ENCODE measurements at places on chromosomes 7 and 10.

- DNase-seq = no peak
Measured at GRCh38 chr10:125096371-125096770, 64.0 kb downstream of the CTBP2 start.

- no peak for DNase-seq
Measured at GRCh38 chr10:70541736-70542564, 60.6 kb downstream of the PRF1 start.

GRCh38 chr7:88115816-88116215 is 104.0 kb downstream of the SRI start:
- DNase-seq = no peak

DNA sequence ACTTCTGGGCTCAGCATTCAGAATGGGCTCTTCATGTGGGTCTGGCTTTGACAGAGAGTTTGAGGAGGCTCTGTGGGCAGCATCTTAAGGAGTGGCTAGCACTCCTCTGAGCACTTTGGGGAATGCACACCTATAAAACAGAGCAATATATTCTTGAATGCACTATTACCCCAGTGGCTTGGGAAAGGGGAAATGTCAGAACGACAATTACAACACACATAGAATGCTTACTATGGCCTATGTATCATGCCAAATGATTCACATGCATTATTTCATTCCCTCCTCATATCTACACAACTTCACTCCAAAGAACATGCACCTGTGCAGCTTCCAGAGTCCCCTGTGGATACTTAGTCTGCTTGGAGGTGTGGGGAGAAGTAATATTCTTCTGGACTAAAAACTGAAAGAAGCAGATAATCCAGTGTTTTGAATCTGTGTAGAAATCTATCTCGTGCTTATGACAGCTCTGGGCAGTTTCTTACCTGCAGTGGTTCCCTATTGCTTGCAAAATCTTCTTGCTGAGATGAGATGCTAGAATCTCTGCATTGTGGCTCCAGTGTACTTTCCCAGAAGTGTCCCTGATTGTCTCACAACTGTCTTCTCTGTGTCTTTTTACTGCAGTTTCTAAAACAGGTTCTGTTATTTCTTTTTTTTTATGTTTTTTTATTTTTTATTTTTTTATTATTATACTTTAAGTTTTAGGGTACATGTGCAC is 5.5 kb upstream of the MGAM start:
- no peak for DNase-seq

DNA sequence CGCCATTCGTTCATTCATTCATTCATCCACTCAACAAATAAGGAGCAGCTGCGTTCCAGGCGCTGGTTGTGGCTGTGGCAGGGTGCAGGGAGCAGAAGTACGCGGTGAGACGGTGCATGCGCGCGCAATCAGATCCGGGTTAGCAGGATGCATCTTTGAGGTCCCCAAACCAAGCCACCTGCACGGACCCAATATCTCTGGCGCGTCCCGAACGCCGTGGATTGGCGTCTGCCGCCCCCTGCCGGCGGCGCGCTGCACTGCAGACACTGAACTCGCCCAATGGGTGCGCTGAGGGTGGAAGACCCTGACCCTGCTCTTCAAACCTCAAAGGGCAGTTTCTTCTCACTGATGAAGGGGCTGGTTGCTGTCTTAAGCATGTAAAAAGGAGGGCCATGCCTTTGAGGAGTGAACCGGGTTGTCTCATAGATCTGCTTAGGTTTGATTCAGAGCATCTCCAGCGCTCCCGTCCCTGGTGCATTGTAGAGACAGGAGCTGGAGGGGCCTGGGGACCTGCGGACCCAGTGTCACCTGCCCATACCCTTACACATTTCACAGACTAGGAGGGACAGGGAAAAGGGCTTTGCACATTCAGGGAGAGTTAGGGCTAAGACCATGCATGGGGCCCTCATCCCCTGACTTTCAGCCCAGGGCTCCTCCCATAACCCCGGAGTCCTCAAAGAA is 102.5 kb downstream of the RAMP3 start:
- DNase-seq = no peak

GRCh38 chr7:114852293-114852692 is 69.6 kb upstream of the MDFIC start:
- no peak for DNase-seq

DNA sequence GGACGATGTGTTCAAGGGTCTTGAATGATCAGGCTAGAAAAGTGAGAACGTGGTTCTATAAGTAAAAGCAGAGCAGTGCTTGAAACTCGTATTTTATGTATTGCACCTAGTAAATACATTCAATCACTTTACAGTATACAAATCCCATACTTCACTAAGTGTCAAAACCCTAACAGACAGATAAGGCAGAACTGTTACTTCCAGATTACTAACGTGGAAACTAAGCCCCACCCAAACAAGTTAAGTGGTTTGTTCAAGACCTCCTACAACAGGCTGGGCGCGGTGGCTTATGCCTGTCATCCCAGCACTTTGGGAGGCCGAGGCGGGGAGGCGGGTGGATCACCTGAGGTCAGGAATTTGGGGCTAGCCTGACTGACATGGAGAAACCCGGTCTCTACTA is 9.2 kb upstream of the MYO1G start:
- DNase-seq = no peak

DNA sequence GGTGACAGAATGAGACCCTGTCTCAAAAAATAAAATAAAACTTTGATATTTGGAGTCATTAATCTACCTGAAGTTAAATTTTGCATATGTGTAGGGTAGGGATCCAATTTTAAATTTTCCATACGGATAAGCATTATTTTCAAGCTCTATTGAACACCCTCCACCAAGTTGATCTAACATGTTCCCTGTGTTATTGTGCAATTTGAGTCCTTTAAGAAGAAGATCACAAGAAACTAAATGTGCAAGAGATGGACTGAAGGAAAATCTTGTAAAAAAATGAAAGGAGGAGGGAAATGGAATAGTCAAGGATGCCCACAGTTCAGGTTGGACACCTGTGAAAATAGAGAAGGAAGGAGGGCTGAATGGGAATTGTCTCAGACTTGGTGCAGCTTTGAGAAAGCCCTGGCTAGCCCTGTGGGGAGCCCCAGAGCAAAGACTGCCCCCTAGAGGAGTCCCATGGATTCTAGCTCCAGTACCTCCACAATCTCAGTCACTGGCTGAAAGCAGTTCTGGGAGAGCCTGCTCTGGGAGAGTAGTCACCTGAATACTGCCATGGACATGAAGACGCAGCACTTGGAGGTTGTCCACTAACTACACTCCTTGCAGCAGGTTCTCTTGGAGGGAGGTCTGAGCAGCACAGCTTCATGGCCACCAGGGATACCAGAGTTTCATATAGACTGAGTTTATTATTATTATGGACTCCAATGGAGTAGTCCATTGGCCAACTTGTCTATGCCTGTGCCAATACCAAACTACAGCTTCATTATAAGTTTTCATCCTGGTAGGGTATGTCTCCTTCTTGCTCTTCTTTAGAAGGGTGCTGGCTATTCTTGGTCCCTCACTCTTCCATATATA is 5.7 kb upstream of the TIAL1 start:
- DNase-seq = no peak

DNA sequence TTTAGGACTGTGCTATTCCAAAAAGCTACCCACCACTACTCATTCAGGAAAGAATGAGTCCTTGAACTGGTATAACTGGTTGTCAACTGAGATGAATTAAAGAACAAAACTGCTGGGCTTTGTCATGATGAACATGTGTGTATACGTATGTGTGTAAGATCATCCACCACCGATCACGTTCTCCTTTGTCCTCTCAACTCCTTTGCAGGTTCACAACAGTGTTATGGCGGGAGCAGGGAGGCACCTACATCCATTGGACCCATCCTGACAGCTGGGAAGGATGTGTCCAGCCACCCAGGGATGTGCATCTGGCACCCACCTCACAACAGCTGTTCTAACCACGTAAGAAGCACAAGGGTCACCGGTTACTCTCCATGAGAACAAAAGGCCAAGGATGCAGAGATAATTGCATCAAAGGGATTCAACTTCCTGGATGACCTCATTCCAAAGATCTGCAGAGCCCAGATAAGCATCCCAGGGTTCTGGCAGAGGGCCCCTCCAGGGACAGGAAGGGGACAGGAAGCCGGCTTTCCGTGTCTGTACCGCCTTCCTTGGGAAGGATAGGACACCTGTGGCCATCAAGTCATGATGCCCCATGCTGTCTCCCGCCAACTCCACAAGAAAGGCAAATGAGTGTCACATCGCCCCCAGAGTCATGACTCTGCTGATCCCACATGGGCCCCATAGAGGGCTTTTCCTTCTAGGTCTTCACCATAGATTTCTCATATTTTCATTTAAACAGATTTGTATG is 66.1 kb downstream of the STEAP1B start:
- peak; percentile 14 for DNase-seq

GRCh38 chr7:69527706-69528105 is 70.6 kb upstream of the AUTS2 start:
- DNase-seq = no peak

- DNase-seq = no peak
Measured at GRCh38 chr7:44883961-44884620, 1.2 kb downstream of the PURB start.

DNA sequence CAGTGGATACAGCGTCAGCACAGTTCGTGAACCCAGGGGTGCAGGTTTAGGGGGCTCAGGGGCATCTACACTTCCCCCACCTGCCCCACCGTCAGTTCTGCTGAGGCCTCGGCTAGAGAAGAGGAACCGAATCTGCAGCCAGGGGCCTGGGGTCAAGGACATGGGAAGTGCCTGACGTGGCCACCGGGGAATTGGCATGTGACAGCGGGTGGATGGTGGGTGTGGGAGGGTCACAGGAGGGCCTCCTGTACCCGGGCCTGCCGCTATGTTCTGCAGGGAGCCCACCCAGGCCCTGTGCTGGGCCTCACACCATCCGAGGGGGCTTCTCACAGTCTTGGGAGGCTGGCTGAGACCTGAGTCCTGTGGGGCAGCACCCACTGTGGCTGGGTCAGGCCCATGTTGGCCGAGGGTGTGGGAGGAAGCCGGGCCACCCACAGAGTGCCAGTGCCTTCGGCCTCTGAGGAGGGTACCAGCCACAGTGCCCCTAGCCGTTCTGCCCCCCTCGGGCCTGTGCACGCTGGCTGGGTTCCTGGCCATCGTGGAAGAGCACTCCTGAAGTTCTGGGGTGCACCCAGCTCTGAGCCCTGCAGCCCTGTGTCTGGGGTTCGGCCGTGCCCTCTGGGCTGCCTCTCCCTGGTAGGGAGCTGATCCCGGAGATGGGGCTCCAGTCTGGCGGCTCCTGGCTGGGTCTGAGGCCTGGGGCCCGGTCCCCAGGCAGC is 5.9 kb downstream of the TTYH3 start:
- no peak for DNase-seq

GRCh38 chr7:13538669-13539068 is 450.8 kb downstream of the ETV1 start:
- DNase-seq = no peak

- DNase-seq = no peak
Measured at GRCh38 chr10:55822096-55822495, 539.0 kb downstream of the ZWINT start.

- no peak for DNase-seq
Measured at GRCh38 chr10:53744176-53744575, 971.6 kb upstream of the MBL2 start.

DNA sequence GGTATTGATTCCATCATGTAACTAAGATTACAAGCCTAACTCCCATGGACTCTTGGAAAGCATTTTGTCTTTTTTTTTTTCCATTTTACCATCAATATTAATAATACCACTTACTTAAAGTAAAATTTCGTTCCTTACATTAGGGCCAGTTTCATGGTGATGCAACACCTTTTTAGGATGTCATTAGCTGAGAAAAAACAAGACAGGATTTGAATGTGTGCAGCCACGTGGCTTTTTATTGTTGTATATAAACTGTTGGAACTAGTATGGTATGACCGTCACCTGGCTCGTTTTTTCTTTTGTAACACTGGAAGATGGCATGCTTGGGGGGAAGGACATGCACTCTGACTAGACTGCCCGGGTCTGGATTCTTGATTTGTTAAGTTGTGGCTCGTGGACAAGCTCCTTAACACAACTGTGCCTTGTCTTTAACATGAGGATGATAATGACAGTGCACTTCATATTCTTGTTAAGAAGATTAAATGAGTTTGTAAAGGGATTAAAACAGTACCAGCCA is 42.1 kb downstream of the ARHGAP21 start:
- DNase-seq = no peak

DNA sequence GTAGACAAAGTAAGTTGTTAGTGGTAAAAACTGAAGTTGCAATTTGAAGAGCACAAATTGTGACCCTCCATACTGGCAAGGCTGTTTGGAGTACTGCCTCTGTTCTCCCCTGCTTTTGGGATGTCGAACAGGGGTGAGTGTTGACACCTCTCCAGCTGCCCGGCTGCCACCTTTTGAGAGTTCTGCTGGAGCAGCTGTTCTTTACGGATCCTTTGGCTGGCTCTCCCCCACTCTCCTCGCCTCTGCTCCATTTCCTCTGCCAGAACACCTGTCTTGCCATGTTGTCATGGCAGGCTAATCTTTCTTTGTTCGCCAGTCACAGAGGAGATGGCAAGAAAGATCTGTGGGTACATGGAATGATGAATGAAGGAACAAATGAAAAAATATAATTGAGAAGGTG is 34.9 kb downstream of the INSYN2A start:
- DNase-seq = no peak

- DNase-seq = no peak
Measured at GRCh38 chr7:117192108-117192507, 130.8 kb downstream of the WNT2 start.

GRCh38 chr7:99975782-99976521 is at the start of gene AZGP1:
TSS of gene AZGP1 (minus strand) at chr7:99976031. CDS start at chr7:99976020, 11 bp downstream.
- DNase-seq = no peak

DNA sequence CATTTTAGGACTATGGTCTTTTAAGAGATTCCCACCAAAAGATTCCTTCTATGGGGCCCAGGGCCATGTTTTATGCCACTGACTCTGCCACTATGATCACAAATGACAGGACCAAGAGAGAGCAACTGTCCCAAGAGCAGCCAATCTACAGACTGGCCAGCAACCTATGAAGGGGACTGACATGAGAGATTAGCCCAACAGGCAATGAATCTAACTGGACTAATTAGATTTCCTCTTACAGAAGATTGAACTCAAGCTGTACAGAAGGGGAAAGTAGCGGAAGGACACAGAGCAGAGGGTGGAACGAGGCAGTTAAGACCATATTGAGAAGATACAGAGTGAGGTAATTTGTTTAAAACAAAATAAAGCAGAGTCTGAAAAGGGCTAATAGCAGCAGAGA is 25.8 kb downstream of the ZNF800 start:
- no peak for DNase-seq

DNA sequence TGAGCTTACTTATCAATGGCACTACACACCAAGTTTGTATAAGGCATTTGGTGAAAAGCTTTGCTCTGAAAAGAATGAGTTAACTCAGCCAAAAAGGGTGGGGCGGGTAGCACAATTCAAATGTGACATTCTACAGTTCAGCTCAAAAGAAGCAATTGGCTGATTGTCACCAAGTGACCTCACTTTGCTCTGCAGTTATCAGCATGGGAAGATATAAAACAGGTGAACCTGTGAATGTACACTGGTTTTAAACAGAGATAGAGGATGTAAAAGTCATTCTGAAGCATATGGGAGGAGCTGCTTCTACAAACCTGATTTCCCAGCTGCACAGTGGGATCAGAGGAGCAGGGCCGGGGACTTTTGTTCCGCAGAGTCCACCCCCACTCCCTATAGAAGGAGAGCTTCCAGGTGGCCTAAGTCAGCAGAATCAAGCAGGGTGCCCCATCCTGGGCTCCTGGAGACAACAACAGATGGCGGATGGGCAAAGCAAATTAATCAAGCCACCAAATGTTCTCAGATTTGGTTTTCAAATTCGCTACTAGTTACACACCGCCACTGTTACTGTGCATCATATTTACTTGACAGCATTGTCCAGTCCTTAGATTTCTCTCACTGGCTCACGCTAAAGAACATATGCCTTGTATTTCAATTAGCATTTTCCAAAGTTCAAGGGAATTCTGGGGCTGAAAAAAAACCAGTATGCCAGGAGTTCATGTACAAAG is 27.5 kb upstream of the NPVF start:
- no peak for DNase-seq

- DNase-seq = peak; percentile 78
Measured at GRCh38 chr10:101012525-101013364, 13.1 kb downstream of the LZTS2 start.

Measured in COR-L47 (cell line).